ENCODE measurements at places on chromosomes 6 and 20. TPM values are rescaled to one million over a fixed set of nuclear protein-coding genes. Genes with fewer than 3 reads are reported as not detected.
A peak's percentile ranks its signal among the peaks of the same experiment; 100 is the strongest.

- peak; percentile 32 for DNase-seq
Measured at GRCh38 chr6:107666084-107666980, 157.8 kb downstream of the SCML4 start.

KHDC1L gene
- not detected for total RNA-seq

MYMX gene
- not detected for total RNA-seq

PKIB gene
- 0.83 TPM for total RNA-seq

ARMC12 gene
- total RNA-seq = 0.40 TPM

DNA sequence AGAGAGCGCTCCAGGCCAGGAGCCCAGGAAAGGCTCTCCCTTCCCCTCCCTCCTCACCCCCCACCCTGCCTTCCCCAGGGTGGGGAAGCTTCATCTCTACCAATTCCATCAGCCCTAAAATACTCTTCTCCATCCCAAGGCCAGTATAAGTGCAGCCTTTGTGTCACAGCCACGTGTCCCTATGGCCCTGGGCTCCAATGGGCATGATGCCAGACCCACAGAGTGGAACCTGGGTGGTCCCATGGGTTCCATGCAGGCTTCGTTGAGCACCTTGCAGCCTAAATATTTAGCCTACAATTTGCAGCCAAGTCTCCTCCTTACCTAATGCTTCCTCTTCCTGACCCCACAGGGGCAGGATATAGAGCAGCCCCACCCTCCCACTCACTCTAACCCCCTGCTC, 976 bp upstream of the MATN4 start:
- no peak for DNase-seq

EDEM2 gene
- total RNA-seq = 31.0 TPM

GRCh38 chr6:125746019-125746414, 3.4 kb upstream of the HEY2 start:
- no peak for DNase-seq

CCN6 gene
- not detected for total RNA-seq

DNA sequence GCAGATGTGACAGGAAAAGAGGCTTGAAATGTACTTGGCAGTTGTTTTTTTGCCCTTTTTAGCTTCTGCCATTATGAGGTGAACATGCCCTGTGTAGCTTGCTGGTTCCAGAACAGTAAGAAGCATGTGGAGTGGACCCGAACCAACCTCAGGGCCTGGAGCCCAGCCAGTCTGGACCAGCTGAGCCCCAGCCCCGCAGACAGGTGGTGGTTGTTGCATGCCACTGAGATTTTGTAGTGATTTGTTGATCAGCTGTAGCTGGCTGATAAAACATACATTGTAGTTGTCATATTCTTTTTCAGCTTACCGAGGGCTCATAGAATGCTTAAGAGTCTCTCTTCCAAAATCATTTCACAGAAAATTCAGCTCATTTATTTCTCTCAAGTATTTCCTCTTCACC, 182.2 kb downstream of the FARS2 start:
- DNase-seq = peak; percentile 73

VGLL2 gene
- not detected for total RNA-seq

DNA sequence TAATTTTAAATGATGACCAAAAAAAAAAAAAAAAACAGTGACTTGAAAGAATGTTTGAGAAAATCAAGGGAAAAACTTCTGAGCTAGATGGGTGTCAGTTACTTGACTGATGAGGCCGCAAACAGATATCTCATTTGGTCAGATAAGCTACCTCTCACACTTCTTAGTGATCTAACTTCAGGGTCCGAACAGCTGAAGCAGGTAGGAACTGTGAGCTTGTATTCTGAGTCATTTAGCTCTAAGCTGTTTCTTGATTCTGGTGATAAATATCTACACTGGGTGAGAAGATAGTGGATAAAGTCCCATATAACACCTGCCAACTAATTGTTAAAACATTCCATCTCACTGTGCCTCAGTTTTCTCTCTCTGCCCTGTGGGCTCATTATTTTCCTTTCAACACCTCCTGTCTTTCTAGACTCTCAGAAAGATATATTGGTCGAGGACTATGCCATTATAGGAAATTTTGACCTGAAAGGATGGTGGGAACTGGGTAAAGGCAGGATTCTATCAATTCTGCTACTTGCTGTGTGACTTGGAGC, 7.7 kb downstream of the KIF3B start:
- DNase-seq = no peak

Measured in thyroid gland (tissue), 4 donors.